ENCODE measurements at places on chromosomes 6 and 20. TPM values are rescaled to one million over a fixed set of nuclear protein-coding genes. Genes with fewer than 3 reads are reported as not detected.

DNA sequence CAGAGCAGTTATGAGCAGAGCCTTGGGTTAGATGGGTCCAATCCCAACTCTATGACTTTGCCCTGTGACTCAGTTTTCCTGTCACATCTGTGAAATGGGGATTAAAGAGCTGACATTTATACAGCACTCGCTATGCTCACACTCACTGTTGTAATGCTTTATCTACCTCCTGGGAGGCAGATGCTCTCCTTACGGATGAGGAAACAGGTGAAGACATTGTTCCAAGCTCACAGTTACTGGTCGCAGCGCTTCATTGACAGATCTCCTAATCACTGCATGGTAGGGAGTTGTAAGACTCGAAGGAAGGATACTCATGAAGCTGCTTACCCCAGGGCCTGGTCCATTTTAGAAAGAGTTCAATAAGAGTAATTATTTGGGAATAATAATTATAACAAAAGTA is 2.9 kb upstream of the MYLK2 start:
- no peak for DNase-seq
- no peaks in the 10 kb centered on the region for H3K4me1 ChIP-seq
- H3K27me3 ChIP-seq: no peaks in the 10 kb centered on the region
- no peak overlapping the region for H3K27ac ChIP-seq

DNA sequence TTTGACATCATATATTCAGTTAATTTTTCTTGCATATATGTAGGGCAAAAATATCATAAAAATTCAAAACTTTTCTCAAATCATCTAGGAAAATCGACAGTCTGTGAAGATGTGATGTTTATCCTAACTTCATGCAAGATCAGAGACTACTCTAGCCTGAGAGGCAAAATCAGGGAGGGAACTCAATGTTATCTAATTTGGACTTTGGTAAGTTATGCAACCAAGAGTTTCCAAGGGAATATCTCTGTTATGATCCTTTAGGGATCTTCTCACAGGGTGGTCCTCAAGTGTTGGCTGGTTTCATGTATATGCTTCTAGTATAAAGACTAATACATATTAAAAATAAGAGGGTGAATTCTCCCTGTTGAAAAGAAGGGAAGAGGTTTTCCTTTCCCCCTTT is 723.9 kb downstream of the KHDRBS2 start:
- no peak overlapping the region for H3K27ac ChIP-seq
- no peaks in the 10 kb centered on the region for H3K36me3 ChIP-seq
- no peak overlapping the region for H3K4me3 ChIP-seq
- H3K27me3 ChIP-seq: no peaks in the 10 kb centered on the region
- H3K4me1 ChIP-seq: no peaks in the 10 kb centered on the region

- H3K27ac ChIP-seq: no peak overlapping the region
- no peak for DNase-seq
- no peaks in the 10 kb centered on the region for H3K36me3 ChIP-seq
- H3K4me3 ChIP-seq: no peak overlapping the region
Measured at GRCh38 chr6:41224800-41225199, 3.3 kb upstream of the TREML4 start.

- no peaks in the 10 kb centered on the region for H3K36me3 ChIP-seq
- H3K4me3 ChIP-seq: no peak overlapping the region
- no peak overlapping the region for H3K27ac ChIP-seq
- no peaks in the 10 kb centered on the region for H3K4me1 ChIP-seq
- no peak for DNase-seq
- H3K27me3 ChIP-seq: no peaks in the 10 kb centered on the region
Measured at GRCh38 chr6:80380566-80380965, 274.1 kb downstream of the BCKDHB start.

DNA sequence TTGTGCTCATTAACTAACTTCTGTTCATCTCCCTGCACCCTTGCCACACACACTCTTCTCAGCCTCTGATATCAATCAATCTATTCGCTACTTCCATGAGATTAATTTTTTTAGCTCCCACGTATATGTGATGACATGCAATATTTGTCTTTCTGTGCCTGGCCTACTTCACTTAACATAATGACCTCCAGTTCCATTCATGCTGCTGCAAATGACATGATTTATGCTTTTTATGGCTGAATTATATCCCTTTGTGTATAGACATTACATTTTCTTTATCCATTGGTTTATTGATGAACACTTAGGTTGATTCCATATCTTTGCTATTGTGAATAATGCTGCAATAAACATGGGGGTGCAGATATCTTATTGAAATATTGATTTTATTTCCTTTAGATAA is 50.8 kb upstream of the SPTLC3 start:
- no peak overlapping the region for H3K27ac ChIP-seq
- H3K4me1 ChIP-seq: no peaks in the 10 kb centered on the region
- H3K36me3 ChIP-seq: no peaks in the 10 kb centered on the region
- DNase-seq: no peak
- no peak overlapping the region for H3K4me3 ChIP-seq

DNA sequence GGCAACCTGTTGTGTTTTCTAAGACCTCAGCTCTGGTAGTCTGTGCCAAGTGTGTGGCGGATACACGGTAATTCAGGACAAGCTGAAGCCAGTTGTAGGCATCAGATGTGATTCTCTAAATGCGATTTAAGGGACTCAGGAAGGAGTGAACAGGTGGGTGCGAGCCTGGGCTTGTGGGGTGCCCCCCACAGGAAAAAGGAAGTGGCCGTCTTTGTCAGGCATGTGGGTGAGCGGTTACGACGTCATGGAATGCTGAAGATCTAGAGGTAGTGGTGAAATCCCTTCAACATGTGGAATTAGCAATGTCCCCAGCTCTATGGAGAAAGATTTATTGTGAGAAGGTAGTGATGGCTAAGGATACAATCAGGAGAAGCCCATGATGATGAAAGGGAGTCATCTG is 95.1 kb upstream of the EXOC2 start:
- DNase-seq: no peak
- H3K27me3 ChIP-seq: no peaks in the 10 kb centered on the region
- H3K4me1 ChIP-seq: no peaks in the 10 kb centered on the region
- H3K4me3 ChIP-seq: no peak overlapping the region
- no peaks in the 10 kb centered on the region for H3K36me3 ChIP-seq

DNA sequence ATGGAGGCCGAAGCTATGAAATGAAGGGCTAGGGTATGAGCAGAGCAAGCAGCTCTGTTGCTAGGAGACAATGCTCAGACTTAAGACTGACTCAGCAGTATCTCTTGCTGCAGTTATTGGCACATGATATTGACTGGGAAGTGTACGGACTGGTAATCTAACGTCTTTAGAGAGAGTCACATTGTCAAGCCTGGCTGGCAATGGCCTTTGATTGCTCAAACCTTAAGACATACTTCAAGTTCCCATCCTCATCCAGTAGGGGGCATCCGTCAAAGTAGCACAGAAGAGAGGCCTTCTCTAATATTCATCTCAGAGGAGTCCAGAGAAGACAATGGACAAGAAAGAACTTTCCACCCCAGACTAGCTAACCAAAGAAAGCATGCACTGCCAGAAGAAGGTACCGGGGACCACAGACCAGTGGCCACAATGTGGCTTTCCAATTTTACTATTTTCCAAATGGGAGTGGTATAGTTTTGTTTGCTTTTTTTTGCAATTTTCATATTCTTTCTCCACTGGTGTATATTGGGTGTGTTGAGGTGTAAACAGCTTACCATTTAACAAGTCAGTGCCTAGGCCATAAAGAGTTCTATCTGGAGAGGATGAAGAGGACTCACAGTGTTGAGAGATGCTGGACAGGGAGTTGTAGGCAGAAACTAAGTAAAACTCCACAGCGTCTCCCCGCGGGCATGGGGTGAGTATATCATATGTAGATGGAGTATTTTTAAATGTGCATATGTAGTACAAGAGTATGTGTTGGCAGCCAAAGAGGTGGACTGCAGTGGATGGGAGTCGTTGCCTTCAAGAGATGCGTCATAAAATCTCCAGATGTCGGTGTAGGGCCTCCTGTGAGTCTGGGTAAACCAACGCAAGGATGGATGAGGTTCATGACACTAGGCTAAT is 36.7 kb downstream of the LRFN2 start:
- H3K4me1 ChIP-seq: no peaks in the 10 kb centered on the region
- H3K4me3 ChIP-seq: no peak overlapping the region
- no peak for DNase-seq
- no peak overlapping the region for H3K27ac ChIP-seq

The OXT gene
- total RNA-seq: not detected

DNA sequence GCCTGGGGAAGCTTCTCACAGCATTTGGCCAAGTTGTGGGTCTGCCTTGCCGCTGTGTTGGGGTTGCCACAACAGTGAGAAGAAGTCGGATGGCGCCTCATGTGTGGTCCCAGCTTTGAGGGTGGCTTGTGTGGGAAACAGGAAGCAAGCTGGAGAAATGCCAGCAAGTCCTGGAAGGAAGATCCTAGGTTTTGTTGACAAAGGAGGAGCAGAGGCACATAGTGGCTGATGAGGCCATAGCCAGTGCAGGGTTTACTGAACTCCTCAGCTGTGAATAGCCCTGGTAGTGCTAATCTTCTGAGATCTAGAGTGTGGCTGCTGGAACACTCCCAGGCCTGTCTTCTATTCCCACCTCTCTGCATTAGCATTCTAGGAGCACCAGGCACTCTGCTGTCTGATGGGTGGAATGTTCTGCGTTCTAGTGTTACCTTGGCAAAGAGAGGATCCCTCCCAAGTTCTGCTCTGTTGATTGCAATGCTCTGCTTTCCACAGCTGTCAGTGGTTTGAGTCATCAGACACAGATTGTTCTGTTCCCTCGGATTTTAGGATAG is 25.2 kb downstream of the SNPH start:
- DNase-seq: no peak
- no peak overlapping the region for H3K27ac ChIP-seq
- H3K4me3 ChIP-seq: no peak overlapping the region
- no peaks in the 10 kb centered on the region for H3K27me3 ChIP-seq
- no peaks in the 10 kb centered on the region for H3K4me1 ChIP-seq
- no peaks in the 10 kb centered on the region for H3K36me3 ChIP-seq

The MEP1A gene
- not detected for total RNA-seq

The OPRL1 gene
- 2.7 TPM for total RNA-seq

DNA sequence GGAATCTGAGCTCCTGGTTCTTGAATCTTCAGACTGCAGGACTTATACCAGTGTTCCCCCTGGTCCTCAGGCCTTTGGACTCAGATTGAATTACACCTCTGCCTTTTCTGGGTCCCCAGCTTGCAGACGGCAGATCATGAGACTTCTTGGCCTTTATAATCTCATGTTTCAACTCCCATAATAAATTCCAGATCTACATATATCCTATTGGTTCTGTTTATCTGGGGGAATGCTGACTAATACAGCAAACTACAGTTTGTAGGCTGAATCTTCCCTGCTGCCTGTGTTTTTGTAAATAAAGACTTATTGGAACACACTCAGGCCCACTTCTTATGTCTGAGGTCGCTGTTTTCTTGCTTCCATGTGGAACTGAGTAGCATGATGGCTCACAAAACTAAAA is 184.7 kb downstream of the HDGFL1 start:
- no peak overlapping the region for H3K4me3 ChIP-seq
- no peaks in the 10 kb centered on the region for H3K27me3 ChIP-seq
- no peak overlapping the region for H3K27ac ChIP-seq
- no peaks in the 10 kb centered on the region for H3K36me3 ChIP-seq

The PCSK2 gene
- not detected for total RNA-seq

GRCh38 chr6:25302677-25303128 is 23.5 kb downstream of the CARMIL1 start:
- no peak overlapping the region for H3K4me3 ChIP-seq
- no peaks in the 10 kb centered on the region for H3K36me3 ChIP-seq
- DNase-seq: no peak
- no peaks in the 10 kb centered on the region for H3K4me1 ChIP-seq
- H3K27ac ChIP-seq: no peak overlapping the region
- no peaks in the 10 kb centered on the region for H3K27me3 ChIP-seq

The C20orf144 gene
- total RNA-seq: 0.20 TPM

DNA sequence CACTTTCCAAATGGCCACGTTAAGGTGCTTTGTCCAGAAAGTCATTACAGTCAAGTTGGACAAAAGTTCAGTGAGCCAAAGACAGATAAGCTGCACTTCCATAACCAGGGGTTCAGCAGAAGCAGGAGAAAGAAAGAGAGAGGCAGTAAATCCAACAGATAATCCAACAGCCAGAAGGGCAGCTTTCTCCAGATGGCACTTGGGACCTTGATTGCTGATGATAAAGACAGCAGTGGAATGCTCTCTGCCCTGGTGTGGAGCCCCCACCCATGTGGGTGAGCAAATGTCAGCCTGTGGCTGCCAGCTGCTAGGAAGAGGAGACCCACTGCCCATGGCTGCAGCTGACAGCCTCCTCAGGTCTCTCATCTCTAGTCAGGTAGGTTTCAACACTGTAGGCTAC is 18.7 kb upstream of the NRSN1 start:
- peaks cover 3% of the 10 kb centered on the region for H3K27me3 ChIP-seq
- no peaks in the 10 kb centered on the region for H3K36me3 ChIP-seq
- no peak overlapping the region for H3K27ac ChIP-seq
- H3K4me1 ChIP-seq: no peaks in the 10 kb centered on the region

DNA sequence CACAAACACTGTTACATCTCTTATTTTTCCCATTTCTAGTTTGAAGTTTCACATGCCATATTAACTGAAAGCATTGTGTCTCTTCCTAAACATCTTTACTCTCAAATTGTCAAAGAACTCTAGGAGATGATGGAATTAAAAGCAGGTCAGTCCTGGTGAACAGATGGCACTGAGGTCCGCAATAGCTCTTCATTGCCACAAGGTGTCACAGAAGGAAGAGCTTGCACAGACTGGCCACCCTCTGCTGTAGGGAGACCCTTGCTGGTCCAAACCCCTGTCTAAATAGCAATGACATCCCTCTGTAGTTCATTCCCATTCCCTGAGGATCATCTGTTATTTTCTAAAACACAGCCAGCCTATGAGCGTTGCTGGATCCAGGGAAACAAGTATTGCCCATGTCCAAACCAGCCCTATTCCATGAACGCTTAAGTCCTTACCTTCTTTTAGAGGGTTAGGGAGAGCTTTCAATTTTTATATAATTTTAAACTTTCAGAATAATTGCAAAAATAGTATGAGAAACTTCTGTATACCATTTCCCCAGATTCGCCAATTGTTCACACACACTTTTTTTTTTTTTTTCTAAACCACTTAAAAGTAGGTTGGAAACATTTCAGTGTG is 10.1 kb upstream of the HDAC2 start:
- H3K4me3 ChIP-seq: no peak overlapping the region
- no peaks in the 10 kb centered on the region for H3K36me3 ChIP-seq
- no peak for DNase-seq
- H3K27me3 ChIP-seq: no peaks in the 10 kb centered on the region
- no peak overlapping the region for H3K27ac ChIP-seq

GRCh38 chr6:140782941-140783340 is 1349.8 kb upstream of the GJE1 start:
- no peak for DNase-seq
- H3K27ac ChIP-seq: no peak overlapping the region

DNA sequence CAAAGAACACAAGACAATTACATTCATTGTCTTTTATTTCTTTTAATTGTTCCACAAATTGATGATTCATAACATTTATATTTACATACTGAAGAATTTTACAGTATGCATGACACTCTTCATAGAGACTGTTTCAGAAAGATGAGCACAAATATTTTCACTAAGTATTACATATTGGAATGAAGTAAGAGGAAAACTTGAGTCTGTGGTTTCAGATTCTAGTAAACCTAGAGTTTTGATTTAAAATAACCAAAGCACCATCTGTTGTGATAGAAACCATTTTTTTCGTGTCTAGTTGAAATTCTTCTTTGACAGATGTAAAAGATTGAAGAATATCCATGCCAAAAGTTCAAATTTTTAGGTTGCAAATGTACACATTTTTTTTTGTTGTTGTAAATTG is 32.1 kb upstream of the OPN5 start:
- H3K27me3 ChIP-seq: no peaks in the 10 kb centered on the region
- no peak for DNase-seq
- no peak overlapping the region for H3K4me3 ChIP-seq
- no peak overlapping the region for H3K27ac ChIP-seq
- H3K36me3 ChIP-seq: no peaks in the 10 kb centered on the region
- no peaks in the 10 kb centered on the region for H3K4me1 ChIP-seq

The CLPSL2 gene
- total RNA-seq: not detected

The PTPRA gene
- 48.8 TPM for total RNA-seq

The TP53TG5 gene
- 0.23 TPM for total RNA-seq

Data from PC-9 (cell line).